ENCODE measurements at places on chromosomes 6 and 20. TPM values are rescaled to one million over a fixed set of nuclear protein-coding genes. Genes with fewer than 3 reads are reported as not detected.

DNA sequence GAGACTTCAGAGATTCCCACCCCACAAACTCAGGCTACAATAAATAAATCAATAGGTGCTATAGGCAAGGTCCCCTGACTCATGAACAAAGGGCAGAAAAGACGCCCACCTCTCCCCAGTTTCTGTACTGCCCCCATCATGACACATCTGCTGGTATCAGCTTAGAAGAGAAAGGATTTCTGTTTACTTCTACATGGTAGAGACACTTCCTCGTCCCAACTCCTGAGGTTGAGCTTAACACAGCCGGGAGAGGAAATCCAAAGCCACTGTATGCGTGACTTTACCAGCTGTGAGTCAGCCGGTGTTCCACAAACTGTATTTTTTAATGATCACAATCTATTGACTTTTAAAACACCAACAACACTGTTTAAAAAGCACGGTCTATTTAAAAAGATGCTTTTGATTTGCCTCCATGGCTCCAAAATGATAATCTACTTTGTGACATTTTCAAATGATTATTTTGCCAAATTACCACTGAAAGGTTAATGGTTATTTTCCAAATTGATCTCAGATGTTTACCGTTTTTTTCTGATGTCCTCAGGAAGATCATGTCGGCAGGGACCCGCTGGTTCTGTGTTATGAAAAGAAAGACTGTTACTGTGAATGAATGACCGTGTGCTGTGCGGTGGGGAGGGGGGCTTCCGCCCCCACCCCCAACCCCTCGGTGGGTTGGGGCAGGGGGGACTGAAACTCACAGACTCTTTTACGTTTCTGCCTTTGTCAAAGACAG lies 72.5 kb downstream of the ATP9A start:
- DNase-seq, result no peak

- no peak for DNase-seq
Measured at GRCh38 chr6:98833057-98833306, 1.4 kb upstream of the POU3F2 start.

The SGK2 gene
- not detected for polyA plus RNA-seq

GRCh38 chr6:132788658-132789395 lies 9.6 kb downstream of the SLC18B1 start:
- DNase-seq, result no peak

DNA sequence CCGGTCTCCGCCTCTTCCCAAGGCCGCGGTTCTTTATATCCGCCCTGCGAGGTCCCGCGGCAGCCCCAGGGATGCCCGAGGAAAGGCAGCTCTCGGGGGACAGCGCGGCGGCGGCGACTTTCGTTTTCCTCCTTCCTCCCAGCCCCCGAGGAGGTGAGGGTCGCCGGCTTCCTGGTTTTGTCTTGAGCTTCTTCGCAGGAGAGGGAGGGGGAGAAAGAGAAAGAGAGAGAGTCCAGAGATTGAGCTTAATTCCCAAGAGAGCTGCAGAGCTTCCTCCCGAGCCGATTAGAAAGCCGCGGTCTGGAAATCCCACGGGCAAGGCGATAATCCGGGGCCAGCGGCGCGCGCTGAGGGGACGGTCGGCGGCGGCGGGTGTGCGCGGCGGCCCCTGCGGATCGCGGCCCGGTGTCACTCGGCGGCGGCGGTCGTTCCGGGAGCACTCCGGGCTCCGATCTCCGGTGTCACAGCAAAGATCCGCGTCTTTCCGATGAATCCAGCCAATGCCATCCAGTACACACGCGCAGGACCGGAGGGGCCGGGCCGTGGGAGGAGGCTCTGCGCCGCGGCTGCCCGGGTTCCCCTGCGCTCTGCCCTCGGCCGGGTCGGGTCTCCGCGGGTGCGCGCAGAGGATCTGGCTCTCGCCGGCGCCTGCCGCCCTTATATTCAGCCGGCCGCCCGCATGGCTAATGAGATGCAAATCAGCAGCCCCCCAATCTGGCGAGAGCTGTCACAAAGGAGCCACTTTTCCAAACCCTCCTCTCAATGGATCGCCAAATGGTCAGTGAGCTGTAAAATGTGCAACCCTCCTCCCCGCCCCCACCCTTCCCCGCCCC lies at the start of gene DLL1:
Gene DLL1 (minus strand): TSS at position 783 of the 833 bp plus-strand sequence. CDS start 939 bp downstream, outside the sequence.
- DNase-seq, result peak; percentile 51

DNA sequence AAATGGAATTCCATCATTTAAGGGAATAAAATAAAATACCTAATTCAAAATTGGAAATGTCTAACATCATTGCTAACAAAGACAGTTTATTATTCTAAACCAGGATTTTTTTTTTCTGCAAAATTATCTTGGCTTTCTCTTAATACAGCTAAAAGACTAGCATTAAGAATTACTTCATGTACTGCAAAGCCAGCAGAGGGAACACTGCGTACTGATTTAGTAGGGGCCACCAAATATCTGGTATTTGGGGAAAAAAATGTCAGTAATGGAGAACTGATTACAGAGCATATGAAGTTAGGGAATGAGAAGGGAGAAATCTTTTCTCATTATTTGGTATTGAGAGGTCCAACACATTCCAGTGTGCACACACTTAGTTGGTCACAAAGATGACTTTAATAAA lies 3.2 kb upstream of the SOX4 start:
- no peak for DNase-seq

- peak; percentile 54 for DNase-seq
Measured at GRCh38 chr6:149235130-149235561, 82.4 kb upstream of the TAB2 start.

DNA sequence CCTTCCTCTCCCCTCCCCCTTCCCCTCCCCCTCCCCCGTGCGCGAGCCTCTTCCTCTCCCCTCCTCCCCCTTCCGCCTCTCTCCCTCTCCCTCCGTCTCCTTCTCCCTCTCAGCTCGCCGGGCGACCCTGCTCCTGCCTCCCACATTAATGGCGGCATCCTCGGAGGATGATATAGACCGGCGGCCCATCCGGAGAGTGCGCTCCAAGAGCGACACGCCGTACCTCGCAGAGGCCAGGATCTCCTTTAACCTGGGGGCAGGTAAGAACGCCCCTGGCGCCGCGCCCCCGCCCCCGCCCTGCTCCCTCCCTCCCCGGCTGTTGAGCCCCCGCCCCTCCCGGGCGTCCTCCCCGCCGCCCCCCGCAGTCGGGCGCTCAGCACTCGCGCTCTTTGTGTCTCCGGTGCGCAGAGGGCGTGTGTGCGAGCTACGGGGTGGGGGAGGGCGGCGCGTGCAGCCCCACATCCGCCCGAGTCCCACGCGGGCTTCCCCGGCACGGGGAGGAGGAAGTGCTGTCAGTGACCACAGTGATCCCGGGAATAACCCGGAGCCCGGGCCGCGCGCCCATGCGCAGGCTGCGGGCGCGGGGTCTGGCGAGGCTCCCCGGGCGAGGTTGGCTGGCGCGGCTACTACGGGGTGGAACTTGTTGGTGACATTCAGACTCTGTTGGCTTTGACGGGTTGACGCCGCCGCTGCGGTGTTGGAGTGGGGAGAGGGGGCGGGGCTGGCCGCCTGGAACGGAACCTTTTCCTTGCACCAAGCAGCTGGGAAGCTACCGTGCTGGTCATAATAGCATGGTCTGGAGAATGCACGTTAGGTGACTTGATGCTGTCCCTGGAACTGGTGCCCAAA lies 33.2 kb downstream of the PHACTR1 start:
- DNase-seq, result no peak

DNA sequence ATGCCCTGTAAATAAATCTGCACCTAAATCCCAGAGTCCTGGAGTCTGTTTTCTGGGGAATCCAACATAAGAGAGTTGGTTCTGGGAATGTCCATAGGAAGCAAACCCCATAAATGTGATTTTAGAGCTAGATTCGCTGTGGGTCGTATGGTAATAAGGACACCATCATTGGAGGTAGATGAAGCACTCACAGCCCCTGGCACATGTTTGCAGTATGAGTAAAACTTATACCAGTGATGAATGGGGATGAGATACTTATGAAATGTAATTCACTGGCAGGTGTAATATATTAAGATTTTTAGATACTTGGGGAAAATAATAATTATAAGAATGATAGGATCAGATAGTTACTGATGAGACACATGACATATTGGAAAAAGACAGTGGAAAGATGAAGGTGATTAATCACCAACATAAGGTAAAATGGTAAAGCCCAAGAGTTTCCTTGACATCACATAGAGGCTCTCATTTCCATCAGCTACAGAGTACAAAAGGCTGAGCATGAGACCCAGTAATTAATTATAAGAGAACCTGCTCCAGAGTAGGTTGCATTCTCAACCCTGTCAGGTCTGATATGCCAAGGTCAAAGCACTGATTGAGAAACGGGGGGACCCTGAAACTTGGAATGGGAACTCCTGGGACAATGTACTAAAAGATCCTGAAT lies 44.7 kb upstream of the THEMIS start:
- DNase-seq, result no peak

DNA sequence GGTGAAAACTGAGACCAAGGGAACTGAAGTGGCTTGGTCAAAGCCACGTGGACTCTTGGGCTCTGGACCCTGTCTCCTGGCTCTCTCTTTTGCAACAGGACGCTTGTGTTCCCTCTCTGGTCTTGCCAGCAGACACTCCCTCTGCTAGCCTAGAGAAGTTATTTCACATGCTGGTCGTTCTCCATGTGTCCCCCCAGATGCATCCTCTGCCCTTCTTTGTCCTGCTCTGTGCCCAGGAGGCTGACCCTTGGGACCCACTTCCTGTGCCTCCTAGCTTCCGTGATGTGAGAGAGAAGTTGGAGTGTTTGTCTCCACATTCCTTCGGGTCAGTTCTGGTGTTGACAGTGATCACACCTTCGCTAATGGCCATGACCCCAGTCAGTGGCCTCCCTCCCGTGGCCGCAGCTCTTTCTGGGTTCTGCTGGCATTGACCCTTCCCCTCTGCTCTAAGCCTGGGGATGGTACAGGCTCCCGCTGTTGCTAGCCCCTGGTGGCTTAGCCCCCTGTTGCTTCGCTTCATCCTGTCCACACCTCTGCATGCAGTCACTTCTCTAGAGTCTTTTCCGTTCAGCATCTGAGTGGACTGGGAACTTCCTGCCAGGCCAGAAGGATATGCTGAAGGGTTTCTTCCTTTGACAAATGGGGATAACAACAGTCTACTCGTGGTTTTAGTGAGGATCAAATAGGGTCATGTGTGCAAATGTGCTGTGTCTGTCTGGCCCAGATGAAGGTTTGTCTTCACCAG lies 70.1 kb upstream of the BMP2 start:
- no peak for DNase-seq

- no peak for DNase-seq
Measured at GRCh38 chr6:92690997-92691599, 728.3 kb downstream of the EPHA7 start.

GRCh38 chr6:39389484-39389767 lies 66.9 kb upstream of the KCNK16 start:
- DNase-seq, result no peak

GRCh38 chr6:129543981-129544380 lies 166.0 kb downstream of the ARHGAP18 start:
- no peak for DNase-seq

DNA sequence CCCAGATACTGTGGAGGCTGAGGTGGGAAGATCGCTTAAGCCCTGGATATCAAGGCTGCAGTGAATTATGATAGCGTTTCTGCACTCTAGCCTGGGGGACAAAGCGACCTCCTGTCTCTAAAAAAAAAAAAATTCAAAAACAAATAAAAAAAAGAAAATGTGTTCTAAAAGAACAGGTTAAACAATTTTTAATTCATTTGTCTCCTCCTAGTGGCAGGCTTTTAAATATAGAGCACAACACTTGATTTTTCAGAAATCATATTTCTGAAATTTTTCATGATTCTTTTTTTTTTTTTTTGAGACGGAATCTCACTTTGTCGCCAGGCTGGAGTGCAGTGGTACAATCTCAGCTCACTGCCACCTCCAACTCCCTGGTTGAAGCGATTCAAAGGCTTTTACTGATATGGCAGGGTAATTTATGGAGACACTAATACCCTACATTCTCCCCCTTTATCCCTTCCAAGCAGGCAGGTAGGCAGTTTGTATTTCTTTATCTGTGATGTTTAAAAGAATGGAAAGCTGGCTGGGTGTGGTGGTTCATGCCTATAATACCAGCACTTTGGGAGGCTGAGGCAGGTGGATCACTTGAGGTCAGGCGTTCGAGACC lies 8.7 kb upstream of the GTF3C6 start:
- DNase-seq, result peak; percentile 29

The ENTPD6 gene
- 22.3 TPM for polyA plus RNA-seq

The BTNL2 gene
- not detected for polyA plus RNA-seq

DNA sequence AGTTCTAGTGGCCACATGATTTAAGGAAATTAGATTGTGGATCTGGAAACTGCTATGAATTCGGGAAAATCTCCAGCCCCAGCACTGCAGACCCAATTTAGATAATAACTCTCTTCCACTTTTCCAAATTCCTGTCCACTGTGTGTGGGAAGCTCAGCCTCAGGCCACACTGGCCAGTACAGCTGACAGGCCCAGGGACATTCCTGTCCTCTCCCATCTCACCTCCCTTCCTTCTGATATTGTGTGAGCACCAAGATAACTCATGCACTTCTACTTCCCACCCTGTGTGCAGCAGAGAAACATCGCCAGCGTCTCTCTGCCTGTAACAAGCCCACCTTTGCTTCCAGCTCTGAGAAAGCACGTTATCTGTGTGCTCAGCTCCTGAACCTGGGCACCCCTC lies 145.1 kb upstream of the RREB1 start:
- no peak for DNase-seq

The PXMP4 gene
- 7.0 TPM for polyA plus RNA-seq

DNA sequence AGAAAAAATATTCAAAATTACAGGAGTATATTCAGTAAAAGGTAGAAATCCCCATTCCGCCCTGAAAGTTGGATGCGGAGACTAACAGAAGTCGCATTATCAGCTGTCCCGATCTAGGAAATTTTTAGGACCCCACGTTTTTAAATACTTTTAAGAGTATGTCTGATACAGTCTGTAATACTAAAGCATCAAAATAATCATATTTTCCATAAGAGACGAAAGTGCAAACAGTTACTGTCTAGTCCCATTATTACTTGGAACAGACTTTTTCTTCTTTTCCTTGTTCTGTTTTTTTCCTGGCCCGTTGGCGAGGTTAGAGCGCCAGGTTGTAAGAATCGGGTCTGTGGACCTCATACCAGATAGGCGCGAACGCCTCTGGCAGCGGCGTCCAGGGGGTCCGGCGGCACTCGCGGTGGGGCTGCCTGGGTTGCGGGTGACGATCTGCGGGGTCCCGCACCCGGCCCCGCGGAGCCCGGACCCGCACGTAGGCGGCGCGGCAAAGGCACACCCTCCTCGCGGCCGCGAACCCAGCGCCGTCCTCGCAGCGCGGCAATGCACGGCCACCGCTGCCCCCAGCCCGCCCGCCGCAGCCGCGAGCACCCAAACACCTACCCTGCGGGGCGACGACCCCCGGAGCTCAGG lies 460 bp downstream of the PLAGL1 start:
- DNase-seq, result no peak

DNA sequence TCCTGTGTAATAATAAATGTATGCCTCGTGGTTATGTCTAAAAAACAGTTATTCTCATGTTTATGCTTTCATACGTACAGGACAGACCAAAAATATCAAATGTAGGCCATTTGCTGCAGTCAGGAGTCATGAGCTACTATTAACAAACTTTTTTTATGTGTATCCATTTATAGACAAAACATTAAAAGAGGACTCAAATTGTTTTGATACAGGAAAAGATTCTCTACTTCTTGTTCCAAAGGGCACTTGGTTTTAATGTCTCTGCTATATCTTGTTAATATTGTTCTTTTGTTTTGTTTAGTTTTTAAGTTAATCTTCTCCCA lies 155.2 kb downstream of the ZDHHC14 start:
- DNase-seq, result peak; percentile 16
